Stimulated activated CD4-positive, alpha-beta T cell treated with anti-CD3 and anti-CD28 coated beads, Interleukin-4, amount 100 ng/mL, for 48 hours (primary cell): ENCODE measurements at places on chromosomes 4 and X.

GRCh38 chr4:77433418-77433733 lies 172.2 kb upstream of the CXCL13 start:
- DNase-seq, result no peak

GRCh38 chr4:48699475-48699874 lies 80.6 kb downstream of the FRYL start:
- DNase-seq, result no peak

DNA sequence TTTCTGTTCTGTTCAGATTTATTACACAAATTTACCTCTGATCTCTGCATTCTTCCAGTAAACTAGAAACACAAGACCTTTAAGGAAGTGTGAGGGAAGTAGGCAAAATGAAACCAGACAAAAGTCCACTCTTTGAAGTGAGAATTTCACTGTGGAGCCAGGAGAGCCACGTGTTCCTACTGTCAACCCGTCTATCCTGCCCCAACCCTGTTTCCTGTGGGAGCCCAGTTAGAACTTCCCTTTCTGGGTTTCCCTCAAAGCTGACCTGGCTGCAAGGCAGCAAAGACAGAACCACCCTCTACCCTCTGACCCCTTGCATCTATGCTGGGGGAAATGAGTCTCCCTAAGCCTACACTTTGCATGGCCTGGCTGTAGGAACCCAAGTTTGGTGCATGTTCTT lies 40.0 kb downstream of the TMEM144 start:
- no peak for DNase-seq

- no peak for DNase-seq
Measured at GRCh38 chrX:5417381-5417780, 811.3 kb downstream of the NLGN4X start.

DNA sequence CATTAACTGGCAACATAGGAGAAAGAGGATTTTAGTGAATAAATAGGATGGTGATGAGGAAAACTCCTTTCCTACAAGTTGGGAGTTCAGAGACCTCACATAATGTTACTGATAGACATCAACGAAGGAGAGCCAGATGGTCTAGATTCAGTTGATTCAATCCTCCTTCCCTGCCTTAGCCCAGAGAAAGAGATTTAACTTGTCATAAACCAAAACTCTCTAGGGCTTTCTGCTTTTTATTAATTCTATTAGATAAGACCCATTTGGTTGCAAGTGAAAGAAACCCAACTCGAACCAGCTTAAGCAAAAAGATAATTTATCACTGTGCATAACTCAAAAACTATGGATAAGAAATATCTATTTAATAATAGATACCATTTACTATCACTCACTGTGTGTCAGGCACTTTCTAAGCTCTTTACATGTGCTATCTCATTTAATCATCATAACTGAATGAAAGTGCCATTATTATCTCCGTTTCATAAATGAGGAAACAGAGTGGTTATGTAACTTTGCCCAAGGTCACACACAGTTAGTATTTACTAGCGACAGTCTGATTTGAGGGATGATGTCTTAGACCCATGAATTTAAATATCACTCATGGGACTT lies 4.3 kb upstream of the UNC5C start:
- DNase-seq, result no peak

GRCh38 chr4:137794764-137795254 lies 262.5 kb upstream of the PCDH18 start:
- DNase-seq, result no peak

DNA sequence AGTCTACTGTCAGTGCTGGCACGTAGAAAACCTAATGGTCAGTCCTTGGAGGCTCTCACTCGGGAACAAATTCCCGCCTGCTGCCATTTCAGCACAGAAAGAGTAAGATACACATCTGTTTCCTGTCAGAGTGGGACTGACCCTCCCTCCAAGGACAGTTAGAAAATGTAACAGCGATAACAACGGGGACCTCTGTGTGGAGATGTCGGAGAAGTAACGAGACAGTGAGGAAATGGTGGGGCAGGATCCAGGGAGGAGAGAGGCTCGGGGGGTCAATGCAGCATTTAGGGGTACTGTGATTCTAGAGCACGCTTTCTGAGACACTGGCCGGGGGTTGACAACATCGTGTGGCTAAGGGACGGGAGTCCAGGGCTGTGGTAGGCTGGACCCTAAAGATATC lies 36.0 kb upstream of the SORCS2 start:
- DNase-seq, result no peak

DNA sequence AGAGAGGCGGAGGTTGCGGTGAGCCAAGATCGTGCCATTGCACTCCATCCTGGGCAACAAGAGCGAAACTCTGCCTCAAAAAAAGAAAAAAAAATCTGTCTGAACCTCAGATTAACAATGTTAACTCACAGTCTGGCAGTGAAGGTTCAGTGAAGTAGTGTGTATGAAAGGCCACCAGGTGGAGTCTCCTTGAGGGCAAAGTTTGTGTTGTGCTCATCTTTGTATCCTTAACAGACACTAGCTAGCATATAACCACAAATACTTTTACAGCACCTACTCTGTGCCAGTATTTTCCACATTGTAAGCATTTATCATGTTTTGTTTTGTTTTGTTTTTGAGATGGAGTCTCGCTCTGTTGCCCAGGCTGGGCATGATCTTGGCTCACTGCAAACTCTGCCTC lies 46.0 kb upstream of the MGST2 start:
- DNase-seq, result no peak

DNA sequence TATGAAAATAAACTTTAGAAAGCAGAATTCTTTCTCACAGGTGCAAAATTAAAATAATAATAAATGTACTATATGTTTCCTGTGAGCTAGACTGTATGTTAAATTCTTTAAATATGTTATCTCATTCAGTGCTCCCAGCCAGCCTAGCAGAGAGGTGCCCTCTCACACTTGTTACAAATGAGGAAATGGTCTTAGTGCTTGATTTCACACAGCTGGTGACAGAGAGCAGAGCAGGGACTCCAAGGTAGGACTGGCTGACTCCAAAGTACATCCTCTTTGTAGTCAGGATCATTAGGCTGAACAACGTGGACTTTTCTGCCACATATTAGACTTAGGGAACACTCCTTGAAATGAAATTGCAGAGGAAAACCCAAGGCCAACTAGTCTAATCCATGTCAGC lies 72.0 kb upstream of the HHIP start:
- no peak for DNase-seq

GRCh38 chr4:152283801-152284470 lies 252.0 kb downstream of the FBXW7 start:
- no peak for DNase-seq

GRCh38 chr4:94673961-94674360 lies 83.8 kb upstream of the BMPR1B start:
- DNase-seq, result no peak

- DNase-seq, result no peak
Measured at GRCh38 chr4:186345184-186345583, 79.2 kb downstream of the F11 start.
